Stimulated activated CD8-positive, alpha-beta memory T cell treated with anti-CD3 and anti-CD28 coated beads, Interleukin-12 subunit alpha, Interleukin-12 subunit beta, amount 100 ng/mL, for 1 hour (primary cell): ENCODE measurements at places on chromosomes 3 and 15.

- DNase-seq, result no peak
Observed at GRCh38 chr15:47756872-47757271, 39.6 kb downstream of the SEMA6D start.

GRCh38 chr15:39127925-39128617 is 452.8 kb upstream of the THBS1 start:
- DNase-seq, result no peak

DNA sequence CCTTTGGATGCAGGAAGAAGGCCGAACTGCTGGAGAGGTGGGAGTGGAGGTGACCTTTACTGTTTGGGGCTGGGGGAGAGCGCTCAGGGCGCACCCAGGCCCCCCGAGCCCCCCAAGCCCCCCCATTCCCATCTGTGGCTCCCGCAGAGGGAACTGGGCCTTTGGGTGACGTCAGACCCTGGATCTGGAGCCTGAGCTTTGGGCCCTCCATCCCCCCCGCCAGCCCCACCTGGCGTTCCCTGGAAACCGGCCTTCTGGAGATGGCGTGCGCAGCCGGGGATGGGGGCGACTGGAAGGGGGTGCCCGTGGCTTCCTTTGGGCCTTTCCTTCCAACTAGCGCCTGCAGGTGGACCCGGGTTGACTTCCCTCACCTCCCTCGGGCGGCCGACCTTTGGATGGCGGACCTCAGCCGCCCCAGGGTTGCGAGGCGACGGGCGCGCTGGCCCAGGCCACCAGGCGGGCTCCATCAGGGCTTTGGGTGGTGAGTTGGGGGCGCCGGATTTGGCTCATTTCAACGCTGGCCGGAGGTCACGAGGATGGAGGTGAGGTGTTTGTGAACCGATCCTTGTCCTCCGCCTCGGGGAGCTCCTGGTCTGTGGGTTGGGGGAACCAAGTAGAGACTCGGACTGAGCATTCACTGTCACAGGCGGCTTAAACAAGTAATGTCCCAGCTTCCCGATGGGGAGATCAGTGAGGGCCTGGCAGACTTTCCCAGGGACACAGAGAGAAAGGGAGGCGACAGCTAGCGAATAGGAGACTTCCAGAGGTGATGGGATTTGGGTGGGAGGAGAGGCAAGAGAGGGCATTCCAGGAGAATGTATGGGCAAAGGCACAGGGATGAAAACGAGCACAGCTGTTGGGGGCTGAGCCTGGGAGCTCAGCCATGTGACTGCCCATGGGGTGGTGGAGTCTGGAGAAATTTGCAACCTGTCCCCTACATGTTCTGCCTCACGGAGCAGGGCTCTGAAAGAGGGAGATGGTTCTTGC is 709 bp downstream of the SCAMP5 start:
- no peak for DNase-seq

GRCh38 chr3:128016502-128016901 is 35.7 kb upstream of the SEC61A1 start:
- no peak for DNase-seq
